ENCODE measurements at places on chromosomes 5 and 9. TPM values are rescaled to one million over a fixed set of nuclear protein-coding genes. Genes with fewer than 3 reads are reported as not detected.

MYMK gene
- total RNA-seq: not detected

ZNF354C gene
- 12.4 TPM for total RNA-seq

ADCY2 gene
- total RNA-seq: under 0.01 TPM

PCDHA12 gene
- total RNA-seq: 0.50 TPM

CER1 gene
- total RNA-seq: not detected

PLEKHG4B gene
- total RNA-seq: not detected

SLC9A3 gene
- 0.51 TPM for total RNA-seq

MARCHF11 gene
- not detected for total RNA-seq
